WTC11 (cell line): ENCODE measurements at places on chromosomes 6 and 20. TPM values are rescaled to one million over a fixed set of nuclear protein-coding genes. Genes with fewer than 3 reads are reported as not detected.

GRCh38 chr6:86526238-86526637, 411.1 kb upstream of the HTR1E start:
- no peak for DNase-seq

DNA sequence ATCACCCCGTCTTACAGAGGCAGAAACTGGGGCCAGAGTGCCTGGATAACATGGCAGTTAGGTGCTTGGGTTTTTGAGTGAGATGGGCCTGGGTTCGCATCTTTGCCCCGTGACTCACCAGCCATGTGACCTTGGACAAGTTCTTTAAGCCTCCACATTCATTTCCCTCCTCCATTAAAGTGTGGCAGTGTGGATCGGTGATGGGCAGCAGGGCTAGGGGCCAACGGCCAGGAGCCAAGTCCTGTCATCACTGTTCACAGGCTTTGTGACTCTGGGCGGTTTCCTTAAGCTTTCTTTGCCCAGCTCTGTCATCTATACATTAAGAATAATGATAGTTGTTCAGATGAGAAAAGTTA, 85.5 kb upstream of the PMEPA1 start:
- DNase-seq = no peak

- no peak for DNase-seq
Observed at GRCh38 chr6:135331002-135331401, 149.9 kb downstream of the MYB start.

DNA sequence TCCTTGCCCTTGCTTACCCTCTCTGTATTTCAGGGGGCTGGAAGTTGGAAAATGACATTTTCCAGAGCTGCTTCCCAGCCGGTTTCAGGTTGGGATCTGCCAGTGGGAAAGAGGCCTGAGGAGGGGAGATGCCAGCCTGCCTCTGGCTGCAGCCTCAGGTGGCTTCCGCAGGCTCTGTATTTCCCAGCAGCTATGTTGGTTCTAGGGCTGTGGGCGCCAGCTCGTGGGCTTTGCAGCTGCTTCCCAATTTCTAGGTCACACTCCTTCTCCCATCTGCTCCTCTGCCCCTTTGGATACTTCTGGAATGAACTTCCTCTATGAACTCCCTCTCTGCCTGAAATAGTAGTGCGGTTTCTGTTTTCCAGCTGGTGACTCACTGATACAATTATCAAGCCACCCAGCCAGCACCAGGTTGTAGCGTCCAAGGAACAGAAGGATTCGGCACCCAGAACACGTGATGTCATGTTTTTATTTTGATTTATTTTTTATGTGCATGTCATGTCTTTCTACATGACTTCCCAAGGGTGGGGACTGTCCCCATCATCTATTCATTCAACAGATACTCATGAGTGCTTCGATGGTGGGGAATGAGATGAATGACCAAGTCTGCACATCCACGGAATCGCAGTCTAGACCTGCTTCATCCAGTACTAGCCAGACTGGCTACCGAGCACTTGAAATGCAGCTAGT, 38.0 kb downstream of the TGM2 start:
- no peak for DNase-seq

- no peak for DNase-seq
Observed at GRCh38 chr6:158687506-158687905, 37.7 kb downstream of the SYTL3 start.

DNA sequence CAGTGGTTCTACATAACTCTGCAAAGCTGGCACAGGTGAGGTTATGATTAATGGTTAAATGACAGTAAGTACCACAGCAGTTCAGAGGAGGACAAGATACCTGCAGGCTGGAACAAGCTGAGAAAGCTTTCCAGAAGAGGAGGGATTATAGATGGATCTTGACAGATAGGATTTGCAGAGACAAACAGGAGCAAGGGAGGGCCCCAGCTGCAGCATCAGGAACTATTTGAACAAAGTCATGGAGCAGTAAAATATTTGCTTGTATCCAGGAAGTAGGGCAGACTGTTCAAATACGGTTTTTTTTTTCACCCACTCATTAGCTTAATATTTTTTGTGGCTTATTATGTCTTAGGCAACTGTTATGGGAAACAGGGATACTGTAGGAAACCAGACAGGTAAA, 144.4 kb upstream of the MAN1A1 start:
- no peak for DNase-seq

DNA sequence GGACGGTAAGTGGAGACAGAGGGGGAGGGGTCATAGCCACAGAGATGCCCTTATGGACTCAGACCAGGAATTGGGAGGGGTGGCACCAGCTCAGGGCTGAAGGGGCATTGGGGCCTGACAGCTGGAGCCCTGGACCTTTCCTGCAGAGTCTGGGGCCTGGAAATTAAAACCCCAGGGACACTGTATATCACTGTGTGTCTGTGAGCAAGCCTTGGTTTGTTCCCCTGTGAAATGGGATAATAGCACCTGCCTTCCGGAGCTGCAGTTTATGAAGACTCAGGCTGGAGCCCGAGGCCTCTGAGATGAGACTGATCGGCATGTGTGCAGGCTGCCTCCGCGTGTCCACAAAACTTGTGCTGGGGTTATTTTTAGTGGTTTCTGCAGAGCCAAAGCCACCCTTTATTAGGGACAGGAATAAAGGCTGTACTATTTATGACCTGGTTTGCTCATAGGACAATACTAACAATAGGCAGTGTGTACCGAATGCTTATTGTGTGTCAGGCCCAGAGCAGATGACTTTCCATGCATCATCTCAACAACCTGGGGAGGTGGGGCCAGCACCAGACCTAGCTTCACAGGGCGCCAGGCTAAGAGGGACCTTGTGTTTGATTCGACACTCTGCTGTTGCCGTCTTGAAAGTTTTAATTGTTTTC, 22.6 kb downstream of the MYH7B start:
- no peak for DNase-seq

DNA sequence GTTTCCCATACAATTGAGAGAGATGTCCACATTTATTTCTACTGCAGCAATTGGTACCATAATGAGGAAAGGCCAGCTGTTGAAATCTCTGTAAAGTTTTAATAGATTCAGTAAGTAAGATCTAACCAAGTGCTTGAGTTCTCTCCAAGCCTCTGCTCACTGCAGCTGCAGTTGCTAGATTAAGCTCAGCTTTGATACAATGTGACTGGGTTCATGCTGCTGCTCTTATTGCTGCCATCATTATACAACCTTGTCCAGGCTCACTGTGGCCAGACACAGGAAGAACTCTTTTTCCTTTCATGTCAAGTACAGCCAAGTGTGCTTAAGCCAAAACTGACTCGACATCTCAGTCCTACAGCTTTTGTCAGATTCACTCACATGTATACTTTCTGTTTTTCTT, 423.5 kb downstream of the GJA1 start:
- DNase-seq = no peak

GRCh38 chr6:17032988-17033634, 68.7 kb upstream of the STMND1 start:
- DNase-seq = no peak

DNA sequence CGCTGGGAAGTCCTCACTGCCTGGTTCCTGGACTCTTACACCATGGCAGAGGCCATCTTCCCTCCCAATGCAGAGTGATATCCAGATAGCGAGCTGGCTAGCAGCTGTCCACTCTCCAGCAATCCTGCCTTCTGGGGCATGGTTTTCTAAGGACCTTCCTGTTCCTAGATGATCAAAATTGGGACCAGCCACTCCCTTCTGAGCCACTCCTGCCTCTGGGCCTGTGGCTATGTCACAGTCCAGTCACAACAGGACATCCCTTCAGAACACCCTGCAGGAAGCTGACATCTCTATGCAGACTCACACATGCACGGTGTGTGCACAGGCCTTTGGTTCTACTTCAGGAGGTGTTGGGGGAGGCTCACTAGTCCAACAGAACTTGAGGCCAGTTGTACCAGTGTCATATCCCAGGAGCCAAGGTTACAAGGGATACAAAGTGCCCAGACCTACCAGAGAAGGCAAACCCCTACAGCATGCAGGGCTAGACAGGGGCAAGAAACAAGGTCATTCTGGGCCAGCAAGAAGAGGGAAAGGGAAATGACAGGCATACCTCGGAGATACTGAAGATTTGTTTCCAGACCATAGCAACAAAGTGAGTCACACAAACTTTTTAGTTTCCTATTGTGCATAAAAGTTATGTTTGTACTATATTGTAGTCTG, 2.7 kb upstream of the MCCD1 start:
- no peak for DNase-seq

- DNase-seq = no peak
Observed at GRCh38 chr20:50919567-50919966, 11.7 kb downstream of the ADNP start.

The SAMD10 gene
- 4.6 to 6.2 TPM (median 4.8 TPM) in 3 replicates for total RNA-seq

The TUBB2A gene
- total RNA-seq = 357 to 403 TPM (median 394 TPM) in 3 replicates
